Hematopoietic multipotent progenitor cell treated with erythropoietin and hydrocortisone succinate and interleukin-3 and kit ligand, for 15 days (in vitro differentiated cells): ENCODE measurements at places on chromosomes 6 and 20.

GRCh38 chr6:79436241-79436640 is 101.0 kb downstream of the LCA5 start:
- no peak for DNase-seq

DNA sequence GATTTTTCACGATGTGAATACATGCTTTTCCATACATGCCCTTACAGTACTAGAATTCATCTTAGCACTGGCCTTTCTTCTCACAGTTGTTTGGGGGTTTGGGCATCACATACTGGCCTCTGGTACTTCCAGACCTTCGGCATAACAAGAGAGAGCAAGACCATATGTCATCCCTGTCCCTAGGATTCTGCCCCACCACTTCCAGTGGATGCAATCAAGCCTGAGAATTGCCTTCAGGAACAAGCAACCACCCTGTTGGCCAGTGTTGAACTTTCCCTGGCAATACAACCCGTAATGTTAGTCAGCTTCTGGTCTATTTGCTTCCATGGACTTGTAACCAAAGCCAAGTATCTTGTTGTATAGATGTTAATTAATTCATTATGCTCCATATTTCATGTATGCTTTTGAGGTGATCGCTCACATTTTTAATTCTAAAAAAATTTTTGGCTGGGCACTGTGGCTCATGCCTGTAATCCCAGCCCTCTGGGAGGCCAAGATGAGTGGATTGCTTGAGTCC is 15.4 kb upstream of the SLPI start:
- DNase-seq, result no peak

DNA sequence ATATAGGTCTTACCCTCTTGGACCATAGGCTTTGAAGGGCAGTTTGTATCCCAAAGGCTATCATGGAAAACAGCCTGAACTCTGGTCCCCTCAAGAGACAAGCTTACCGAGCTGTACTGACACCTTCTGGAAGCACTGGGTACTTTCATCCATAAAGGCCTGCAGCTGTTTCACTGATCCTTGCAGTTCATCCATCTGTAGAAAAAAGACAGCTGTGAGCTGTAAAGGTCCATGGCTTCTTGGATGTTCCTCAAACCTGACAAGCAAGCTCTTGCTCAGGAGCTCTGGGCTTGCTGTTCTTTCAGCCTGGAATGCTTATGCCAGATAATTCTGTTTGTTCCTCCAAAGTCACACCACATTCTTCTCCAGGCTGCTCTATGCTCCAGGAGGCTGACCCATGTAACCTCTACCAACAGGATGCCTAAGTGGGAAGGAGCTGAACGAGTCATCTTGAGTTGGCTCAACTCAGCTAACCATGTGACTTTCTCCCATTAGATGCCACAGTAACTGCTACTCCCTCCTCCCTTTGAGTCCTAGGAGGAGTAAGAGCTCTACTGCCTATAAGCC is 8.8 kb upstream of the NDRG3 start:
- DNase-seq, result peak; percentile 44

GRCh38 chr6:132218059-132218696 is 183.1 kb downstream of the MOXD1 start:
- no peak for DNase-seq

DNA sequence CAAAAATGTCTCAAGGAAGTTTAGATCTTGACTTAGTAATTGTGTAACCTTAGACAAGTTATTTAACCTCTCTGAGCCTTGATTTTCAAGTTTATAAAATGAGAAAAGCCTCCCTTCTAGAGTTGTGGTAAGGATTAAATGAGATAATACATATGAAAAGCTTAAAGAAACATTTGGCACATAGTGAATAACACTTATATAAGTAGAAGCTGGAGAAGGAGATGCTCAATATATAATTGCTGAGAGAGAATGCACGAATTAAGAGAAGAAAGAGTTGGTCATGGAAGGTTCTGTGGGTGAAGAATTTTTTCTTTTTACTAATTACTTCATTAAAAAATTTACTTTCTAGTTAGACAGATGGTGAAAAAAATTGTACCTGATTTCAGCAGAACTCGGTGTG is 5.3 kb downstream of the ACSS2 start:
- DNase-seq, result no peak

DNA sequence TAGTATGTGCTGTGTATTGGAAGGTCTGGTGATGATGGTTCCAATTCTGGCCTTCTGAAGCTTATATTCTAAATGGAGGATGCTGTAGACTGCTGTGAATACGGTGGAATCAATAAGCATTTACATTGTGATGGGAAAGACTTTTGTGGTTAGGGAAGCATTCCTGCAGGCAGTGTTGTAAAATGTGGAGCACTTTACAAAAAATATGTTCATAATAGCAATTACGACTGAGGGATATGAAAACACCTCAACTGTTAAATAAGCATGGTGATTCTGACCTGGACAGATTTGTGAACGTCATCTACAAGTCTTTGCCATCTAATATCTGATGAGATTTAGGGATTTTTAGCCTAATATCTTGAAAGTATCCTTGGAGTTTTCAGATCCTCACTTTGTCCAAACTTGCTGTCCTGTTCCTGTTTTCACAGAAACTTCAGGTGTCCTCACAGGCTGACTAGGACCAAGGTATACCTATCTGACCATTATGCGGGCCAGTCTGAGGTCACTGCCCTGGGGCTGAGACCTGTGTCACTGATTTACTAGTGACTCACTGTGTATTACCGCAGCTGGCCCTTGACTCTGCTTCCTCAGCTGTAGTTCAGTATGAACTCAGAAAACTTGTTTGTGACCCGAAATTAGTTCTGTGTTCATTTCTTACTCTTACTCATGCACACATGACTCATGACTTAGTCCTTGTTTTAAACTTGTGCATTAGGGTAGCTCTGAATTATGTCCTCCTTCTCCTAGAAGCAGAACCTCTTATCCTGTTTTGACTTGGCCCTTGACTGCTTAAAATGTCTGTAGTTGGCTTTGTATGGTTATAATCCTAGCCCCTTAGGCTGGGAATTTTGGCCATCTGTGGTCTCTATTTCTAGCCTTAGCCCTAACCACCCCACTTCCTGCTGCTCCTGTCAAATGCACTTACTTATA is 343.0 kb downstream of the CDKAL1 start:
- DNase-seq, result no peak

GRCh38 chr6:91659891-91660290 is 1073.0 kb upstream of the MAP3K7 start:
- no peak for DNase-seq

DNA sequence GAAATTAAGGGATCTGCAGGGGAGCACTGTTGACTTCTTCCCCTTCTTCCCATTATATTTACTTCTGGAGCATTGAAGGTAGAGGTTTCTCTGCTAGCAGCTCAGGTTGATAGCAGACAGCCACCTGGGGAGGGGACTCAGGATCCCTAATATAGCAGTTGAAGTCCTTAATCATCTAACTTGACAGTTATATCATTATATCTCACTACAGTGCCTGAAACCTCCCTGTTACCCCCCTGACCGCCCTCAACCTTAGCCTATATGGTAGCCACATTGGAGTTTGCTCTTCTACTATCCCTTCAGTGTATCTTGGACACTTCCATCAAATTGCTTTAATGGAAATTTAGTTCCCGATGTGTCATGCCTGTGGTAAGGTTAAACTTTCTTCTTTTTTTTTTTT is 7.0 kb downstream of the RALGAPB start:
- DNase-seq, result no peak

GRCh38 chr20:47392015-47392720 is 35.7 kb upstream of the ZMYND8 start:
- peak; percentile 85 for DNase-seq

DNA sequence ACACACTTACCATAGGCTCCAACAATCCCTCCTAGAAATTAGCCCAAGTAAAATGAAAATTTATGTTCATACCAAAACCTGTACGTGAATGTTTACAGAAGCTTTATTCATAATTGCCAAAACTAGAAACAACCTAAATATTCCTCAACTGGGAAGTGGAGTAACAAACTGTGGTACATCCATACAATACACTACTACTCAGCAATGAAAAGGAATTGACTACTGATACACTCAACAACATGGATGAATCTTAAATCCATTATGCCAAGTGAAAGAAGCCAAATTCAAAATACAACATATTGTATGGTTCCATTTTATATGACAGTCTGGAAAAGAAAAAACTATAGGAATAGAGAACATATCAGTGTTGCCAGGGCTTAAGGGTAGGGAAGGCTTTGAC is 19.7 kb upstream of the MMP24 start:
- DNase-seq, result no peak

DNA sequence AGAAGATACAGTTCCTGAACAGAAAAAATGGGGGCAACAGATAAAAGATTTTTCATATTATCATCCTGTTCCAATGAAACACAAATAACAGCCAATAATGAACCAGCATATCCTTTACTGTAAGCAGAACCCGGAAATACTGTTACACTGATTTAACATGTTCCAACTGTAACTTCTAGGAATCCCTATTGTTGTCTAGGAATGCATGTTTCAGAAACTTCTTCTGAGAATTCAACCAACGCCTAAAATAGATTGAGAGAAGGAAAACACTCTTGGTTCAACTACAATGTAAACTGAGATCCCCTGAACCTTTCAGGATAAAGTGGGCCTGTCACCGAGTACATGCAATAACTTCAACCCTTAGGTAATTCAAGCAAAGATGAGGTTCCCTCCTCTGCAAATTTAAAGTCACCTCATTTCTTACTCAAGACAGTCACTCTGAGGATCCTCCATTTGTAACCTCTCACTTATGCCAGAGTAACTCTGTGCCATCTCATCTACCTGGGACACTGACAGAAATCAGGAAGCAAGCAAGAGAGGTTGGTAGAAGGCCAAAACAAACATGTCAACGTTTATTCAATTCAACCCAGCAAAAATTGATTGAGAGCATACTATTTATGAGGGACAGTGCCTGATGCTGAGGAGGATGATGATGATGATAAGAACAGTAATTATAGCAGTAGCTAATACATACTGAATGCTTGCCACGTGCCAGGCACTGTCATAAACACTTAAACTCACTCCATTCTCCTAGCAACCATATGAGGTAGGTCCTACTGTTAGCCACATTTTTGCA is 14.1 kb downstream of the UBE3D start:
- no peak for DNase-seq

DNA sequence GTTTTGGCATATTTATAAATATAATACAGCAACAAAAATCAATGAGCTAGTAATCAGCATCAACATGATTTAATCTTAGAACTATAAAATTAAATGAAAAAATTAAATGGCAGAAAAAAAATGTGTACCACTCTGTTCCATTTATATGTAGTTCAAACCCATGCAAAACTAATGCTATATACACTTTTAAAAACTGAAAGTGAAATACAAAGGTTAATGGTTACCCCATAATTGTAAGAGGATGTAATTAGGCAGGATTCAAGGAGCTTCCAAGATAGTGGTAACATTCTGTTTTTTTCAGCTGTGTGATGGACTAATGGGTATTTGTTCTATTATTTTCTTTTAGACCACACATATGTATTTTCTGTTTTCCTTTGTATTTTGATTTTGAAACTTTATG is 492.1 kb downstream of the UTRN start:
- DNase-seq, result no peak

- DNase-seq, result no peak
Measured at GRCh38 chr6:143060806-143061596, at the start of gene AIG1. Gene AIG1, plus strand, starts transcription at chr6:143060889. Its CDS starts 37 bp downstream, at chr6:143060926.

DNA sequence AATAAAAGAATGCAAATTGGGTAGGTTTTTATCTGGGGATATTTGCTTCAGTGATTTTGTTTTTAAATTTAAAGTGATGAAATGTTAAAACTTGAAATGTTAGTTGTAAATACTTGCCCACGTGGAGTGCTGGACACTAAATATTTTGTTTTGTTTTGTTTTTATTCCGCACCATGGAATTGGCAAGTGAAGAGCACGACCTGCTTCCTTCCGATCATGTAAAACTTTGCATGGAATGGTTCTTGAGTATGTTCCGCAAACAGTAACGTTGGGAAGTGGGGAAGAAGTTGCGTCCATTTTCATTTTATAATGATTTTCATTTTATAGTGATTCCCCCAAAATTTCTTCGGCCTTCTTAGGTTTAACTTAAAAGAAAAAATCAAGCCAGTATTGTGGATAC is 765 bp downstream of the IRAK1BP1 start:
- no peak for DNase-seq

- DNase-seq, result no peak
Measured at GRCh38 chr20:44028868-44029847, 114.5 kb downstream of the TOX2 start.

- DNase-seq, result no peak
Measured at GRCh38 chr6:127053032-127053874, 65.2 kb upstream of the RSPO3 start.

- no peak for DNase-seq
Measured at GRCh38 chr20:8432435-8433148, 300.5 kb downstream of the PLCB1 start.

DNA sequence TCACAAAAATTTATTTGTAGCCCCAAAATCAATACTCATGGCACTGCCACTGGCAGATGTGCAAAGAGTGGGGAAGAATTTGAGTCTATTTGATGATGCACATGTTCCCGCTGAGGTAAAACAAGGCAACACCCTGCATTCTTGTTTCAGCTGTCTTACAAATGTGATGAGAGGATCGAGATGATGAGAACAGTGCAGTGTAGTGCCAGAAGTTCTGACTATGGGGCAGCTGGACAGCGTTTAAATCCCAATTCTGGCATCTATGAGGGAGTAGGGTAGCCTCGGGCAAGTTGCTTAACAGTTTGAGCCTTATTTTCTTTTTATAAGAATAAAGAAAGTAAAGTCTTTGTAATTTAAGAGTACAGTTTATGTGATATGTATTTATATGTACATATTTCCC is 296.7 kb upstream of the FKBP1C start:
- no peak for DNase-seq

DNA sequence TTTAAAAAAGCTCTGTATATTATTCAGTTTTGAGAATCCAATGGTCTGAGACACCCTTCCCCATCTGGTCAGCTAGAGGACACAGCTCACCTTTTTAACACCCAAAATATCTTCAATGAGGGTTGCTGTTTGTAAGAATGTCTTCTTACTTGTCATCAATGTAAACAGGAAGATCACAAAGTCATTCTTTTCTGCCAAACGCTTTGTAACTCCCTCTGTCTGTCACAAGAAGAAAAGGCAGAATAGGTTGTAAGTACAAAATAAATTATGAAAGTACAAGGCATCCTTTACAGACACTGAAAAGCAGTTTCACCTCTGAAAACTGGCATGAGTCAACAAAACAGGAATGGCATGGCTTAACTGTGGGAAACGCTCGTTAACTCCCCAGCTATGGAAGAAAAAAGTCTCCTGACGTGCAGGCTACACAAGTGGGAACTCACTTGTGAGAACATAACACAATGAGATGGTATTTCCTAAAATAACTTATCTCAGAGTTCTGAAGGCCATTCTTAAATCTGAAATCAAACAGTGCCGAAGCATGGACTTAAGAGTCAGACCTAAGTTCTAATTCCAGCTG is 42.7 kb downstream of the TRPC4AP start:
- no peak for DNase-seq

GRCh38 chr6:17986656-17987446 is 584 bp downstream of the KIF13A start:
- no peak for DNase-seq

- no peak for DNase-seq
Measured at GRCh38 chr6:100372326-100373091, 92.2 kb downstream of the SIM1 start.

- DNase-seq, result no peak
Measured at GRCh38 chr20:21840991-21841390, 135.5 kb downstream of the PAX1 start.
